Fibroblast of lung (primary cell): ENCODE measurements at places on chromosomes 7 and 10. TPM values are rescaled to one million over a fixed set of nuclear protein-coding genes. Genes with fewer than 3 reads are reported as not detected.

Gene NUTM2E
- under 0.01 TPM in 1 of 2 replicates, not detected in the other for total RNA-seq

- no peak overlapping the region for H3K4me3 ChIP-seq
- no peaks in the 10 kb centered on the region for H3K36me3 ChIP-seq
- DNase-seq: peak; percentile 30
- peaks cover 3% of the 10 kb centered on the region for H3K4me1 ChIP-seq
Observed at GRCh38 chr10:97724341-97724941, 10.9 kb downstream of the MARVELD1 start.

- H3K36me3 ChIP-seq: no peaks in the 10 kb centered on the region
- peak; percentile 76 for DNase-seq
- no peaks in the 10 kb centered on the region for H3K27me3 ChIP-seq
Observed at GRCh38 chr7:78326189-78326588, 527.6 kb downstream of the PHTF2 start.

DNA sequence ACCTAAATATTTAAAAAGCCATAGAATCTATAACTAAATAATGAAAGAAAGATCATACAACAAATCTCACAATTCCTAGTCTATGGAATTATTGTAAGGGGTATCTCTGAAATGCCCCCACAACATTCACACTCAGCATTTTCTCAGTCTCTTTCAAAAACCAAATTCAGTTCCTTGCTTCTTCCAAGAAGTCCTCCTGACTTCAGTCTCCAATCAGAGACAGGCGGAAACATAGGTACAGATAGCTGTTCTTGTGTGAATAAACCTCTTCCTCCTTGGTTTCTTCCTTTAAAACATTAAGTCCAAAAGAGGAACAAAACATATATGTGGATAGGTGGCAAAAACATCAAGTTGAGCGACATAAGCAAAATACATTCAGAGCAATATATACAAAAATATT is 13.9 kb upstream of the FBXW4 start:
- DNase-seq: no peak
- no peaks in the 10 kb centered on the region for H3K27me3 ChIP-seq
- H3K36me3 ChIP-seq: no peaks in the 10 kb centered on the region
- H3K4me3 ChIP-seq: no peak overlapping the region
- H3K4me1 ChIP-seq: no peaks in the 10 kb centered on the region
- no peak overlapping the region for H3K27ac ChIP-seq

- no peak overlapping the region for H3K27ac ChIP-seq
- H3K36me3 ChIP-seq: peaks cover 16% of the 10 kb centered on the region
- no peaks in the 10 kb centered on the region for H3K27me3 ChIP-seq
- no peak for DNase-seq
- H3K4me1 ChIP-seq: no peaks in the 10 kb centered on the region
- no peak overlapping the region for H3K4me3 ChIP-seq
Observed at GRCh38 chr7:99459087-99459486, 6.9 kb downstream of the ATP5MF start.

- H3K27me3 ChIP-seq: no peaks in the 10 kb centered on the region
- no peak overlapping the region for H3K4me3 ChIP-seq
- DNase-seq: no peak
- H3K27ac ChIP-seq: no peak overlapping the region
- no peaks in the 10 kb centered on the region for H3K4me1 ChIP-seq
- H3K36me3 ChIP-seq: no peaks in the 10 kb centered on the region
Observed at GRCh38 chr10:61338146-61338545, 115.0 kb downstream of the TMEM26 start.
